ENCODE measurements at places on chromosomes 4 and X. TPM values are rescaled to one million over a fixed set of nuclear protein-coding genes. Genes with fewer than 3 reads are reported as not detected.

GRCh38 chr4:57351731-57352130 is 241.5 kb upstream of the IGFBP7 start:
- DNase-seq = no peak

GRCh38 chr4:113438596-113438995 is 322.9 kb downstream of the CAMK2D start:
- DNase-seq = no peak

DNA sequence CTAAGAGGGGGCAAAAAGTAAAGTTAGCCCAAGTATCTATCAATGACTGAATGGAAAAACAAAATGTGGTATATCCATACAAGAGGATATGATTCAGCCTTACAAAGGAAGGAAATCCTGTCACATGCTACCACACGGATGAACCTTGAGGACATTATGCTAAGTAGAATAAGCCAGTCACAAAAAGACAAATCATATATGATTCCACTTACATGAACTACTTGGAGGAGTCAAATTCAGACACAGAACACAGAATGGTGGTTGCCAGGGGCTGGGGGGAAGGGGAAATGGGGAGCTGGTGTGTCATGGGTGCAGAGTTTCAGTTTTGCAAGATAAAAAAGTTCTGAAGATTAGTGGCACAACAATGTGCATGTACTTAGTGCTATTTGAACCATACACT is 101.8 kb downstream of the SH3KBP1 start:
- no peak for DNase-seq

GRCh38 chr4:41375561-41375960 is 118.8 kb downstream of the UCHL1 start:
- DNase-seq = peak; percentile 27

DNA sequence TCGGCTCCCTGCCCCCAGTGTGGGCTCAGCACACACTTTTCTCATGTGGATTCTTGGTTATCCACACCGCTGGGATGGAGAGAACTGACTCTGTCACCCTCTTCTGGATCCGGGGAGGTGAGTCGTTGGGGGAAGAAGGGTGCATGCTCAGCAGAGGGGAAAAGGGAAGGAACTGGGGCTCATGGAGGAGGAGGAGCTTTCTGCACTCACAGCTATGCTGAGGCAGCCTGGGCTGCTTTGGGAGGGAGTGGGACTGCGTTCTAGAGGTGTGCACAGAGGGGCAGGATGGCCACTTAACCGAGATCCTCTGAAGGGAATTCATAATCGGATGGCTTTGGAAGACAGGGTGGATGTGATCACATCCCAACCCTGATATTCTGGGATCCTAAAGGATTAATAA is 51.6 kb downstream of the RTL5 start:
- DNase-seq = no peak

DNA sequence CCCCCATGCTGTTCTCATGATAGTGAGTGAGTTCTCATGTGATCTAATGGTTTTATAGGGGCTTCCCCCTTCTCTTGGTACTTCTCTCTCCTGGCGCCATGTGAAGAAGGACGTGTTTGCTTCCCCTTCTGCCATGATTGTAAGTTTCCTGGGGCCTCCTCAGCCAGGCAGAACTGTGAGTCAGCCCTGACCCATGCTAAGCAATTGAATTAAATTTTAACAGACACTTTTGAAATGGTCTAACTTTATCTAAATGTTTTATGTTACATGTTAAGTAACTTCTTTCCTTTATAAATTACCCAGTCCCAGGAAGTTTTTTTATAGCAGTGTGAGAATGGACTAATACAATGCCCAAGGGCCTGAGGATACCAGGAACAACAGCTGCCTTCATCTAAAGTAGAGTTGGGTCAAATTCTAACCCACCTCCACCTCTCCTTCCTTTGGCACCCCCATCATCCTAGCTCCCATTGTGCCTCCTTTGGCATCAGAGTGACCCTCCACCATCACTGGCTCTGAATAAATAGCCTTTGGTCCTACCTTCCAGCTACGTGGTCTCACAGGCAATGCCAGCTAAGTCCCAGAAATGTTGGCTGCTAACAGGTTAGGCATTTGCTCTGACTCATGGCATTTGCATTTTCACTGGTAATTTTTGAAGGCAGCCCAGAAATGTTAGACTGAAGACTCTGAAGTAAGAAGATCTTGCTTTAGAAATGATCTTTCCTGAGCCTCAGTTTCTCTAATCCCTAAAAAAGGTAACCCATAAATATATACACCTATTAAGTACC is 182.1 kb downstream of the MOSPD2 start:
- peak; percentile 54 for DNase-seq

- peak; percentile 19 for DNase-seq
Observed at GRCh38 chr4:94892051-94892450, 134.3 kb downstream of the BMPR1B start.

DNA sequence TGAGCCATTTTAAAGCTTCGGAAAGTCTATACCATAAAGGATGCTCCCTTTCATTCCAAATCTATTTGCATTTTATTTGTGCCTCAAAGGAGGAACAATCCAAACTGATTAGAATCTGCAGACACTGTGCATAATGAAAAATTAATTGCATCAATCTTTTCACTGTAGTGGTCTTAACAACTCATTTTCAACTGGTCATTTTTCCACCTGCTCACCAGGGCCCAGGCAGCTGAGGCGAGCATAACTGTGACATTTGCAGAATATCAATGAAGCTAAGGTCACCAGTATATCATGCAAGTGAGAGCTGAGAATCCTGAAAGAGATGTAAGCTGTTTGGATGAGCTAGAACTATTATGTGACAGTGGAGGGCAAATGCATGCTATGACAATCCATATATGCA is 387.3 kb upstream of the TECRL start:
- DNase-seq = no peak

DNA sequence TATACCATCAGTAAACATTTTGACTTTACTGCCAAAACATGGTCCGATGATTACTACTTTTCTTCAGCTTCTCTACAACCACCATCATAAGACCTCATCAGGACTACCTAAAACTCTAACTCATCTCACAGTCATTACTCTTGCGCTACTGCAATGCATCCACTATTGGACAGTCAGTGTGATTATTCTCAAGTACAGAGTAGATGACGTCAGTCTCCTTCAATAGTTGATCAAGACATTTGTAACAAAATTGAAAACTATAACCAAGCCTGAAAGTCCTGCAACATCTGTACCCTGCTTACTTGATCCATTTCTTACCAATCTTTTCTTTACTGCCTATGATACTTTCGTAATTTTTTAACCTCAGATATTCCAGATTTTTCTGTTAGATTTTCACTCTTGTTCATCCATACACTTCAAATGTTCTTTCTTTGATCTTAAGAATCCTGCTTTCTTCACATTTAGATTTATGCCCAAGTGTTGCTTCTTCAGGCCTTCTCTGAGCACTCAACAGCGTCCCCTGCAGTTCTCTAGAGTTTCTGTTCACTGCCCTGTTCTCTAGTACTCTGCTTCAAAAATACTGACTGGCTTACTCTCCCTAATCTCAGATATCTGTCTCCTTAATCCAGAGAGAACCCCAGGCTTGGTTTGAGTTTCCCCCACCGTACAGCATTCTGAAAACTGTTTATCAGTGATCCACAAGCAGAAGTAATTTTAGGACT is 1517.6 kb downstream of the STIM2 start:
- DNase-seq = no peak

- DNase-seq = peak; percentile 84
Observed at GRCh38 chr4:168451744-168452390, 28.4 kb downstream of the DDX60L start.

- peak; percentile 69 for DNase-seq
Observed at GRCh38 chrX:123976706-123977316, 15.3 kb downstream of the STAG2 start.

GRCh38 chr4:27066591-27066990 is 205.9 kb downstream of the STIM2 start:
- DNase-seq = no peak

- DNase-seq = no peak
Observed at GRCh38 chr4:98997166-98997565, 1.6 kb downstream of the METAP1 start.

DNA sequence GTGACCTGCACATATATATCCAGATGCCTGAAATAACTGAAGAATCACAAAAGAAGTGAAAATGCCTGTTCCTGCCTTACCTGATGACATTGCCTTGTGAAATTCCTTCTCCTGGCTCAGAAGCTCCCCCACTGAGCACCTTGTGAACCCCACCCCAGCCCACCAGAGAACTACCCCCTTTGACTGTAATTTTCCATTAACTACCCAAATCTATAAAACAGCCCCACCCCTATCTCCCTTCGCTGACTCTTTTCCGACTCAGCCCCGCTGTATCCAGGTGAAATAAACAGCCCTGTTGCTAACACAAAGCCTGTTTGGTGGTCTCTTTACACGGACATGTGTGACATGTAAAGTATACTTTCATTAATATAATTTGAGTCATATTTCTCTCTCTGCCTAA is 320.3 kb upstream of the TECRL start:
- DNase-seq = no peak

GRCh38 chr4:189940178-189941004 is at the start of gene FRG1:
TSS of gene FRG1 (plus strand) at chr4:189940872. CDS start at chr4:189941010, 138 bp downstream.
- DNase-seq = peak; percentile 87

GRCh38 chr4:151676301-151676700 is 84.5 kb downstream of the GATB start:
- peak; percentile 75 for DNase-seq

Gene ZCCHC18
- total RNA-seq = 0.23 TPM

Gene TXLNG
- total RNA-seq = 17.1 TPM

Gene HDX
- total RNA-seq = 2.8 TPM

Gene XKRX
- total RNA-seq = 0.55 TPM

Gene P2RY8
- total RNA-seq = not detected

Gene SPP1
- total RNA-seq = not detected

Gene BTC
- total RNA-seq = 12.8 TPM

Gene TMEM144
- 5.9 TPM for total RNA-seq

Gene ASB5
- total RNA-seq = not detected

Gene PARM1
- total RNA-seq = 4.5 TPM

Gene PUDP
- 7.6 TPM for total RNA-seq

Gene FAM236B
- total RNA-seq = not detected

Measured in PC-3 (cell line).